Caki2 (cell line): ENCODE measurements at places on chromosomes 7 and 10. TPM values are rescaled to one million over a fixed set of nuclear protein-coding genes. Genes with fewer than 3 reads are reported as not detected.

DNA sequence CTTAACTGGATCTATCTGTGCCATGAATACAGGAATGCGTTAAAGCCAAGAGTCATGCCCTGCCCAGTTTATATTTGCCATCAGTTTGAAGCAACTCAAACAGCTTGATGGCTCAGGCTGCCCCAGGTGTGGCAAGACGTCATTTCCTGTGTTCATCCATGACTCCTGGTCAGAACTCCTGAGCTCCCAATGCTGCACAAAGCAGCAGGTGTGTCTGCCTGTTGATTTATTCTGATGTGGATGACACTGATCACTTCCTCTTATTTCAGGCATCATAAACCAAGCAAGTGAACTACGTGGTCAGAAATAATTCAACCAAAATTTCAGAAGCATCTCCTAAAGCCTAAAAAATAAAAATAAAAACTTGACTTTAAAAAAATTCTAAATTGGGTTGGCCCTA lies 68.5 kb downstream of the EZH2 start:
- DNase-seq: no peak

GRCh38 chr10:69473304-69473990 lies 22.2 kb downstream of the TSPAN15 start:
- no peak for DNase-seq

- DNase-seq: peak; percentile 76
Measured at GRCh38 chr7:83547526-83547925, 101.4 kb downstream of the SEMA3E start.

Gene OR2A1
- not detected in 2 replicates for total RNA-seq

Gene PAPOLB
- not detected in 2 replicates for total RNA-seq

GRCh38 chr7:98836811-98837629 lies 32.8 kb downstream of the TMEM130 start:
- peak; percentile 44 for DNase-seq

- no peak for DNase-seq
Measured at GRCh38 chr10:50410066-50410811, 158.9 kb upstream of the ASAH2 start.

- DNase-seq: peak; percentile 76
Measured at GRCh38 chr7:100489824-100490223, 6.1 kb downstream of the NYAP1 start.

DNA sequence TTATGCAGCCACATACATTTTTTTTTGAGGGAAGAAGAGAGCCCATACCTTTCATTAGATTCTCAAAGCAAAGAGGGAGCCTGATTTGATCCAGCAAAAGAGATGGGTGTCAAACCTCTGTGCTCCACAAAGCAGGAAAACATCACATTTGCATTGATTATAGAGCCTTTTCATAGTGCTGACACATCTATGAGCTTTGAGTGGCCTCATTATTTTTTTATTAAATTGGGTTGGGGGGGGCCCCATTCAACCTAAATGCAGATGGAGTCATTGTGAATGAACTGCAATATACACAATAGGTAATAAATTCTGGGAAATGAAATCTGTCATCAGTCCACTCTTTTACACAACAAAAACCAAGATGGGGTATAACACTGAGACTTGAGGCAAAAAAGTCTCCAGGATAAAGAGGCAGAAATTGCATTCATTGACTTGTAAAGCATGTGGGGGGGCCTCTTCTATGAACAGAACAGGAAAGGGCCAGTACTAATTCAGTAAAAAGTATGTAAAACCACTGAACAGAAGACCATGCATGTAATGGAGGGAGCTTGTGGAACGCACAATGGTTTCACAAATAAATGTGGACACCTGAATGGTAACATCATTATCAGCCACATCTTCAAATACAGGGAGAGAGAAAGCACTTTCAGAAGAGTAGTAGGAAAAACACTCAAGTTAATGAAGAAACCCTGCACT lies 17.7 kb upstream of the ASB4 start:
- DNase-seq: no peak

Gene GDF2
- total RNA-seq: not detected in 2 replicates

Gene SUN3
- total RNA-seq: not detected in 2 replicates

DNA sequence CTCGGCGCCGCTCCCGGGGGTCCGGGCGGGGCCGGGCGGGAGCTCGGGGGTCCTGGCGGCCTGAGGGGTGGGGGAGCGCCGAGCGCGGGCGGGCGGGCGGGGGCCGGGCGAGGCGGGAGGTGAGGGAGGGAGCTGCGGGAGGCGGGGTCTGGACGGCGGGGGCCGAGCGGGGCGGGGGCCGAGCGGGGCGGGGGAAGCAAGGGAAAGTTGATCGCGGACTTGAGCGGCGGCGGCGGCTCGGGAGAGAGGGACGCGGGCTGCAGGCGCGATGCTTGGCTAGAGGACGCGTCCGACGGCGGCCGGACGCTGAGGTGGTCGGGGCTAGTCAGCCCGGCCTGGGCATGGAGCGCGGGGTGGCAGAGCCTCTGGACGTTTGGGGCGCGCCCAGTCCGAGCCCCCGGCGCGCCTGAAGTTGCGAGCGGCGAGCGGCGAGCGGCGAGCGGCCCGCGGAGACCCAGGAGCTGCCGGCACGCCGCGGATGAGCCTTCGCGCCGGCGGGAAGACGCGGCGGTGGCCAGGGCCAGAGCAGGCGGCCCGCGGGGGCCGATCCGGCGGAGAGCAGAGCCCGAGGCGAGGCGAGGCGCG lies at the start of gene CDH23:
Gene CDH23, plus strand, starts transcription at position 210 of the 585 bp plus-strand sequence. CDS start 42,912 bp downstream, outside the sequence.
- DNase-seq: no peak

DNA sequence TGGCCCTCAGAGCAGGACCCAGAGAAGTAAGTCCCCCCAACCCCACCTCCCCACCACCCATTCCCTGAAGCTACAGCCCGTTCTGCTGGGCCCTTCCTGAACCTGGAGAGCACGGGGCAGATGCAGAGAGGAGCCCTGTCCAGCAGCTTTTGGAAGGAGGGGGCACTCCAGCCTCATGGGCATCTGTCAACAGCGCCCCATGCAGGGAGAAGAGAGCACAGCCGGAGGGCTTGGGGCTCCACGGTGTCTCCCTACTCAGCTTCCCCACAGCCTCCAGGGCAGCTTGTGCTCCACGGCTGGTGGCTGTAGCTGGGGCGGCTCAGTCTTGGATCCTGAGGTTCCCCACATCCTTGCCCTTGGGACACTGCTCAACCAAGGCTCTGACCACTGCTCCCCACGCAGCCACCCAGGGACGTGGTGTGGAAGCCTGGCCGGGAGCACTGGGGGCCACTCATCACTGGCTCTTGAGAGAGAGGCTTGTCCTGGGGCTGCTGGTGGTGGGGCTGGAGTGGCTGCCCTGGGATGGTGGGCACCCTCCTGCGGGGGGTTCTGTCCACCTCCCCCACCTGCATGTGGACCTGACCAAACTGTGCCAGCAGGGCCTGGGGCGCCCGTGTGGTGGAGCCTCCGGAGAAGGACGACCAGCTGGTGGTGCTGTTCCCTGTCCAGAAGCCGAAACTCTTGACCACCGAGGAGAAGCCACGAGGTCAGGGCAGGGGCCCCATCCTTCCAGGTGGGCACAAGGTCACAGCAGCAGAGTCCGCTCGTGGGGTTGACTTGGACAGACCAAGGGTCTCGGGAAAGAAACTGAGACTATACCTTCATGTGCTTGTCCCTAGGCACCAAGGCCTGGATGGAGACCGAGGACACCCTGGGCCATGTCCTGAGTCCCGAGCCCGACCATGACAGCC lies 4.5 kb downstream of the PRAP1 start:
- no peak for DNase-seq

DNA sequence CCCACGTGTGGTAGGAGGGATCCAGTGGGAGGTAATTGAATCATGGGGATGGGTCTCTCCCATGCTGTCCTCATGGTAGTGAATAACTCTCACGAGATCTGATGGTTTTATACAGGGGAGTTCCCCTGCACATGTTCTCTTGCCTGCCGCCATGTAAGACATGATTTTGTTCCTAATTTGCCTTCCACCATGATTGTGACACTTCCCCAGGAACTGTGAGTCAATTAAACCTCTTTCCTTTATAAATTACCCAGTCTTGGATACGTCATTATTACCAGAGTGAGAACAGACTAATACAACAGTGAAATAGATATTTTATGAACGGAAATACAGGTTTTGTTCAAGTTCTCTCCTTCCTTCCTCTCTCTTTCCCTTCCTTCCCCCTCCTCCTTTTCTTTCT lies 15.8 kb downstream of the CALD1 start:
- DNase-seq: no peak

- no peak for DNase-seq
Measured at GRCh38 chr10:32943395-32943794, 14.6 kb downstream of the ITGB1 start.

Gene OR2A7
- 0.47 TPM in 1 of 2 replicates, not detected in the other for total RNA-seq

- DNase-seq: no peak
Measured at GRCh38 chr10:112981553-112981952, 31.5 kb downstream of the TCF7L2 start.

Gene IDI2
- not detected in 2 replicates for total RNA-seq

Gene SLC26A5
- total RNA-seq: not detected in 2 replicates

- DNase-seq: no peak
Measured at GRCh38 chr7:152366662-152367061, 69.1 kb downstream of the KMT2C start.
